ENCODE measurements at places on chromosomes 5 and 9.

- no peak for DNase-seq
Measured at GRCh38 chr9:121237916-121238315, 30.0 kb upstream of the GSN start.

- DNase-seq = no peak
Measured at GRCh38 chr9:134698587-134699342, 57.2 kb downstream of the COL5A1 start.

DNA sequence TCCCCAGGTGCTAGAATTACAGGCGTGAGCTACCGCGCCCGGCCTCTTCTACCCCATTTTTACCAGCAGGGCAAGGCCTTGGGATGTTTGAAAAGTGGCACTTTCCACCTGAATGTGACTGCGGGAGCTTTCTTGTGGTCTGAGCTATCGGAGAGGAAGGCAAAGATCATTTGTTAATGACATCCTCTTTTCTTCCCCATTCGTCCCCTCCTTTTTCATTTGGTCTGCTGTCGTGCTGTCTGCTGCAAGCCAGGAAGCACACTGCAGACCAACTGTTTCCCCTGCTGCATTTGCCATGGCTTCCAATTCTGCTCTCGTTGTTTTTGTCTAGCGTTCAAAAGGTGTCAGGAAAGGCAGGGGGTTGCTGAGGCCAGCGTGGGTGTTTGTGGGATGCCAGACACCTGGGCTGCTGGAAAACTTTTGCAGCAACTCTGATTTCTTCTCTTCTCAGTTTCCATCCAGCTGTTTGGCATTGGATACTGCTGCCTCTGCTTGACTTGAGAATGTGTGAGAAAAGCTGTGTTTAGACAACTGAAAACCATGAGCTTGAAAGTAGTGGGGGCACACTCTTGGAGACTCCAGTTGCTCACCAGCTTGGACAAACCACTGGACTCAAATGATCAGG is 196.4 kb upstream of the MSX2 start:
- DNase-seq = no peak

GRCh38 chr9:135320943-135321342 is 158.6 kb upstream of the PPP1R26 start:
- DNase-seq = no peak

GRCh38 chr9:93451849-93452709 is 594 bp downstream of the FAM120A start:
- DNase-seq = peak; percentile 32

DNA sequence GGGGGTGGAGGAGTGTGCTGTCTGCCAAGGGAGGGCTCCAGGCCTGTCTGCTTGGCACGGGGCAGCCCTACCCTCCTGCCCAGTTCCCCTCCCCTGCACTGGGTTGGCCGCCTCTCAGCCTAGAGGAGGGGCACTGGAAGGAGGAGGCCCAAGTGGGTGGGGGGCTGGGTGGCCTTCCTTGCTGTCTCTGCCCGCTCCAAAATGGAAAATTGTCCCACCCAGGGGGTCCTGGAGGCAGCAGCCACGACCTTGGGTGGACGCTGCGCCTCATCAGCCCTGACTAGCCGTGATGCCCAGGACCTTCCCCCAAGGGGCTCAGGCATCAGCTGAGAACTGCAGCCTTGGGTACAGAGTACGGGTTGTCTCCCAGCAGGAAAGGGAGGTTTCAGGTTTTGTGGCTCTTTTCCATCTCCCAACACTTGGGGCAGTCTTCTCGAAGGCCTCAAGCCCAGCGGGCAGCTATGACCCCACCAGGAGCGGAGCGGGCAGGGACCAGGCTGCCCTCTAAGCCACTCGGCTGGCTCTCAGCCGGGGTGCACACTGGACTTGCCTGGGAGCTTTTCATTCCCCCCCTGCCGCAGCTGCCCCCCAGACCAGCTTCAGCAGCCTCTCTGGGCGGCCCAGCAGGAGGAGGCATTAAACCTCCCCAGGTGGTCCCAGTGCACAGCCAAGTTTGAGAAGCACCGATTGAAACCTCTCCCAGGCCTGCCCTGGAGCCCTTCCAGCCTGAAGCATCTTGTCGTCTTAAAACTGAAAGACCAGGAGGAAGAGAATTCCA is 20.6 kb downstream of the NTNG2 start:
- no peak for DNase-seq
